ENCODE measurements at places on chromosomes 13 and 19. TPM values are rescaled to one million over a fixed set of nuclear protein-coding genes. Genes with fewer than 3 reads are reported as not detected.

LILRB2 gene
- 2.9 TPM for total RNA-seq

DNA sequence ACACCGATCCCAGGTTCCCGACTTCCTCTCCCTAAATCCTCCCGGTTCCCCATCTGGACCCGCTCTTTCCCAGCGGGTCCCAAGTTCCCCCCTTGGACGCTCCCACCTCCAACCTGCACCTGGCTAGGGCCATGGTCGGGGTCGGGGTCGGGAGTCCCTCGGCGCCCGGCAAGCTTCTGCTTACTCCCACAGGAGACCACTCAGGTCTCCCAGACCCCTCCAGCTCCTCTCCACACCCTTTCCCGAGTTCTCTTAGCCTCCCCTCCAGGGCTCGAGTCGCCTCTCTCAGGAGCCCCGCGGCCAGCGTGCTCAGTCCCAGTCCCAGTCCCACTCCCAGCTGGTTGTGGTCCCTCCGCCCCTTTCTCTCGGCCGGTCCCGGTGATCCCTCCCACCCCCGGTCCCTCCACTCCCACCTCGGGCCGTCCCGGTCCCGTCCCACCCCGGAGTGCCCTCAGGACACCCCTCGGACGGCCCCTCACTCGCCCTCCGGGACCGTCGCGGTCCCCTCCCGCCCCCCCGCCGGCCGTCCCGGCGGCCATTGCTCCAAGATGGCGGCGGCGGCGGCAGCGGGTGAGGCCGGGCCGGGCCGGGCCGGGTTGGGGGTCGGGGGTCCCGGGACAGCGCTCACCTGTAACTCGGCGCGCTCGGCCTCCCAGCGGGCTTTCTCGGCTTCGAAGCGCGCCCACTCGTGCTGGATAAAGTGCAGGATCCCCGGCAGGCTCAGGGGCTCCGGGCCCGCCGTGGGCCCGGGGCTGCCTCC is at the start of gene FKRP:
FKRP (plus strand) TSS at position 537 of the 760 bp plus-strand sequence. CDS start 9,394 bp downstream, outside the sequence.
- DNase-seq = no peak

GRCh38 chr19:43555185-43555770 is 20.0 kb downstream of the XRCC1 start:
- DNase-seq = no peak

GRCh38 chr19:29525901-29526729 is at the start of gene VSTM2B:
VSTM2B (plus strand) TSS chr19:29525994; CDS start chr19:29526584, 590 bp downstream.
- DNase-seq = no peak

CYP4F2 gene
- total RNA-seq = not detected

Measured in Right ventricle myocardium inferior (tissue), 1 donor.